Activated CD4-positive, alpha-beta T cell treated with anti-CD3 and anti-CD28 coated beads, Interleukin-2, Interleukin-4, amounts not matched to agents 100 ng/mL and 50 ng/mL, durations not matched to agents 16 hours and 8 hours (primary cell): ENCODE measurements at places on chromosomes 4 and X.

GRCh38 chrX:114101081-114101480 is 482.8 kb upstream of the HTR2C start:
- no peak for DNase-seq

DNA sequence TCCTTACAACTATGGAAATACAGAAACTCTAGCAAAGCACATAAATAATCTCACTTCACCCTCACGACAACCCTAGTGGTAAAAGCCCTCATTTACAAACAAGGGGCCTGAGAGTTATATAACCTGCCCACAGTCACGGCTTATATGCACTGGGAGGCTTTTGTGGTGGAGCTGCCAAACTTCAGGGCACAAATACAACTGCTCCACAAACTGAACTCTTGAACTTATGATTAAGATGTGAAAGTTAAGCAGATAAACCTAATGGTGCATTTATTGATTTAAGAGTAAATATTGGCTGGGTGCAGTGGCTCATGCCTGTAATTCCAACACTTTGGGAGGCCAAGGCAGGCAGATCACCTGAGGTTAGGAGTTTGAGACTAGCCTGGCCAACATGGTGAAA is 19.0 kb downstream of the SLC2A9 start:
- DNase-seq: no peak

DNA sequence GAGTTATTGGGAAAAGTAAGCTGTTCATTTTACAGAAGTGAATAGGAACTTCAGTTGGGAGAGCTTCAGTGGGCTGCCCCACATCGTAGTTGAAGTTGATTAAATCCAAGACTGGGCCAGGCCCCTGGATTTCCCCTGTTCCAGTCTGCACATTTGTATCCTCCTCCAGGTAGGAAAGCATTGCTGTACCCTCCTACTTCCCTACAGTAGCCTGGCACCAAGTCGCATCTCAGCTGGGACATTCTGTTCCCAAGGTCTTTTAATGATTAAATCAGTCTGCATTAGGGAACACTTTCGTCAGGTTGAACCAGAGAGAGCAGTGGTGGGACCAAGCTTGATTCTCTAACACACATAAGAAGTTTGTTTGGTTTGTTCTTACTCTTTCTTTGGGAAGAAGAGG is 165.8 kb upstream of the PPARGC1A start:
- DNase-seq: no peak

DNA sequence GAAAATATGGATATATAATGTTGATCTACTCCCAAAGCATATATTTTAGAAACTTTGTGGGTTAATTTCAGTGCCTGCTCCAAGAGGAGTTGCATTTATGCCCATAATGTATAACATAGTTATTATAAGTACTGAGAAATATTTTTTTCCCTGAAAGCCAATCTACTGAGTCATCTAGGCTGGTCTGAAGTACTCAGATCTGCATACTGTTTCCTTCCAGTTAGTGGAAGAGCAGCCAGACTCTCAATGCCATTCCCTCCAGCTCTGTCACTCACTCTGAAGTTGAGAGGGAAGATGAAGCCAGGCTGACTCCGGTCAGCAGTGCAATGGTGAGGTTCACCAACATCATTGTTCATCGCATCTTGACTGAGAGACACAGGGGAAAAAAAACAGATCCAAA is 505.1 kb downstream of the PPARGC1A start:
- no peak for DNase-seq

GRCh38 chr4:69760455-69760854 is at the start of gene SULT1B1:
TSS of gene SULT1B1 (minus strand) at chr4:69760620. CDS start at chr4:69755217, 5,403 bp downstream.
- peak; percentile 27 for DNase-seq

GRCh38 chr4:27666943-27667342 is 806.3 kb downstream of the STIM2 start:
- DNase-seq: peak; percentile 3

DNA sequence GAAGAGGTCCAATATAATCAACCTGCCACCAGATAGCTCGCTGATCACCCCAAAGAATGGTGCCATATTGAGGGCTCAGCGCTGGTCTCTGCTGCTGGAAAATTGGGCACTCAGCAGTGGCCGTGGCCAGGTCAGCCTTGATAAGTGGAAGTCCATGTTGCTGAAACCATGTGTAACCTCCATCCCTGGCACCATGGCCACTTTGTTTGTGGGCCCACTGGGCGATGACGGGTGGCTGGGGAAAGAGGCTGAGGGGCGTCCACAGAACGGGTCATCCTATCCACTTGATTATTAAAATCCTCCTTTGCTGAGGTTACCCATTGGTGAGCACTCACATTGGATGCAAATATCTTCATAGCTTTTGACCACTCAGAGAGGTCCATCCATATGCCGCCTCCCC is 7.7 kb downstream of the F8A2 start:
- no peak for DNase-seq

DNA sequence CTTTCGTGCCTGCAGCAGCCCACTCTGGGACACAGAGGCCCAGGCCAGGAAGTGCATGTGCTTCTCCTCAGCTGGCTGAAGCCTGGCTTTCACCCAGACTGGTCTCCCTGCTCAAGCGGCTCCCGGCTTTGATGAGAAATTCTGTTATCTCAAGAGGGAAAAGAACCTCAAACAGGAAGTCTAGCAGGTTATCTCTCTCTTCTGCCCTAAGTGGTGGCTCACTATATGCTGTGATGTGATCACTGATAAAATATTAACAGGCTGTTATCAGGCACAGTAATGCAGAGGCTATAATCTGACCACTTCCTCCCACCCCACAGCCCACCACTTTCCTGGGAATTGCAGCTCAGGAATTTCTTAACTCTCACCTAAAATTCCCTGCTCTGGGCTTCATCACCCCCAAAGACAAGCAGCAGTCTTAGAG is 13.3 kb downstream of the CLDN2 start:
- DNase-seq: no peak

- DNase-seq: no peak
Observed at GRCh38 chrX:31112226-31112999, 40.6 kb upstream of the FTHL17 start.

GRCh38 chr4:2849267-2850152 is 5.9 kb downstream of the ADD1 start:
- DNase-seq: no peak

GRCh38 chr4:155529716-155530115 is 136.9 kb upstream of the GUCY1A1 start:
- DNase-seq: no peak

DNA sequence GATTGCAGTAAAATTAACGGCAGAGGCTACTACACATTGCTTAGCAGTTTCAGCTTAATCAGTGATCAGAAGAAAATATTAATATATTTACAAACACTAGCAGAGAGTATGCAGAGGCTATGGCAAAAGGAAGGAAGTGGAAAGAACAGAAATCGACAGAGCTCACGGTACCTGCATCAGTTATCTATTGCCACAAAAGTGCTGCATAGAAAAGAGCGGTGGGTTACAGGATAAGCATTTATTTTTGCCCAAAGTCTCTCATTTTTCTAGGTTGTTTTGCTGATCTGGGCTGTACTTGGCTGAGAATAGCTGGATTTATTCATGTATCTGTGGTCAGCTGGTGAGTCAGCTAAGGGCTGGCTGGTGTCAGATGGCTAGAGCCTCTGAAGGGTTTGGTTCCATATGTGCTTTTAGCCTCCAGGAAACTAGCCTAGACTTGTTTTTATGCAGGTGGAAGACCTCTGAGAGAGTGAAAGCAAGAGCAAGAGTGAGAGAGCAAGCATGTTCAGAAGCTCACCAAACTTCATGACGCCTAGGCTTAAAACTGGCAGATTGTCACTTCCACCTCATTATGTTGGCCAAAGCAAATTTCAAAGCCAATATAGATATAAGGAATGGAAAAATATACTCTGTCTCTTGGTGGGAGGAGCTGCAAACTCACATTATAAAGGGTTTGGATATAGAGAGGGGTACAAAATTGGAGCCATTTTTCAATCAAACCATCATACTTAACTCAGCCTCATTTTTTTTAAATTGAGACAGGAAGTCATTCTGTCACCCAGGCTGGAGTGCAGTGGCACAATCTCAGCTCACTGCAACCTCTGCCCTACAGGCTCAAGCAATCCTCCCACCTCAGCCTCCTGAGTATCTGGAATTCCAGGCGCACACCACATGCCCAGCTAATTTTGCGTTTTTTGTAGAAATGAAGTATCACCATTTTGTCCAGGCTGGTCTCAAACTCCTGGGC is 153.2 kb upstream of the RPL34 start:
- peak; percentile 26 for DNase-seq

DNA sequence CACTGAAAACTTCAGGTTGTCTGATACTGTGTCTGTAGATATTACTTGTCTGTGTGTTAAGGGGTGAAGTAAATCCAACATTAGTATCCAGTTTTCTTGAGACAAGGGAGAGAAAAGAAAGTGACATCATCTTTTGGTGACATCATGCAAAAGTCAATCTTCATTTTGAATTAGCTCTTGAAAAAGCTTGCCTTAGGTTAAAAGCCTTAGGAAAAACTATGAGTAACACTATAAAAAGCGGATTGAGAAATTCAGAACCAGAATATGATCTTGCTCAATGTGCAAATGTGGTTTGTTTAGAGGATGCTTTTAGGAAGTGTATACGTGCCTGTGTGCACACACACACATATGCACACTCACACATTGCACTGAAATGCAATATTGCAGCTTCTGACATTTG is 345.8 kb upstream of the CASK start:
- DNase-seq: no peak

DNA sequence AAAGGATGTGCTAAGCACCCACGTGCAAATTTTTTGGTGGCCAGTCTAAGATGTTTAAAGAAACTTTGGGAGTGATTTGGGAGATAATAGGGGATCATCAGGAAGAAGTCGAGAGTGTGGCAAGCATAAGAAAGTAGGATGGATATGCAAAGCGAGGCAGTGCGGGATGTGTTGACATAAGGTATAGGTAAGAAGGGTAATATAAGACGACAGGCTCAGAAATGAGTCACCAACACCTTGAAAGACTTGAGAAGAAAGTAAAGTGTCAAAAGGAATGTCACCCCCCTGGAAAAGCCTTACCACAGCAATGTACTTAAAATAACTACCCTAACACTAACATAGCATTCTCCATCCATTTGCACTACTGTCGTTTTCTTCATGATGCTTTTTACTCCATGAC is 69.8 kb upstream of the BMP2K start:
- no peak for DNase-seq

- no peak for DNase-seq
Observed at GRCh38 chr4:73753215-73753614, 12.8 kb downstream of the CXCL8 start.

GRCh38 chrX:95063554-95063953 is 1389.5 kb downstream of the FAM133A start:
- no peak for DNase-seq

GRCh38 chr4:66606215-66606614 is 935.9 kb upstream of the EPHA5 start:
- DNase-seq: no peak

- DNase-seq: no peak
Observed at GRCh38 chr4:32790803-32791202, 2070.6 kb downstream of the PCDH7 start.

DNA sequence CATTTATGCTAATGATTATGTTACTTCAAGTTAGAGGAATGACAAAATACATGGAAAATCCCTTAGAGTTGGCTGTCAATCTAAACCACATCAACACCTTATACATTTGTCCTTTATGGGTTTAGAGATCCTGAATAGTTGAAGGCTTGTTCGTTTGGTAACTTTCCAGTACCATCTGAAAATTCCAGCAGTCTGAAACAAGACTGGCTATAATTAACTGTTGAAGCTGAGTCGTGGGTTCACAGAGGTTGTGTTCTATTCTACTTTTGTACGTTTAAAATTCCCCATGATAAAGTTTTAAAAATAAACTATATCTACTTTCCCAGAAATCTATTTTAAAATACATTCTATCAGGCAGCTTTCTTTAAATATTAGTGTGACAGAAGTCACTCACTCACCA is 73.0 kb downstream of the USP46 start:
- DNase-seq: no peak

DNA sequence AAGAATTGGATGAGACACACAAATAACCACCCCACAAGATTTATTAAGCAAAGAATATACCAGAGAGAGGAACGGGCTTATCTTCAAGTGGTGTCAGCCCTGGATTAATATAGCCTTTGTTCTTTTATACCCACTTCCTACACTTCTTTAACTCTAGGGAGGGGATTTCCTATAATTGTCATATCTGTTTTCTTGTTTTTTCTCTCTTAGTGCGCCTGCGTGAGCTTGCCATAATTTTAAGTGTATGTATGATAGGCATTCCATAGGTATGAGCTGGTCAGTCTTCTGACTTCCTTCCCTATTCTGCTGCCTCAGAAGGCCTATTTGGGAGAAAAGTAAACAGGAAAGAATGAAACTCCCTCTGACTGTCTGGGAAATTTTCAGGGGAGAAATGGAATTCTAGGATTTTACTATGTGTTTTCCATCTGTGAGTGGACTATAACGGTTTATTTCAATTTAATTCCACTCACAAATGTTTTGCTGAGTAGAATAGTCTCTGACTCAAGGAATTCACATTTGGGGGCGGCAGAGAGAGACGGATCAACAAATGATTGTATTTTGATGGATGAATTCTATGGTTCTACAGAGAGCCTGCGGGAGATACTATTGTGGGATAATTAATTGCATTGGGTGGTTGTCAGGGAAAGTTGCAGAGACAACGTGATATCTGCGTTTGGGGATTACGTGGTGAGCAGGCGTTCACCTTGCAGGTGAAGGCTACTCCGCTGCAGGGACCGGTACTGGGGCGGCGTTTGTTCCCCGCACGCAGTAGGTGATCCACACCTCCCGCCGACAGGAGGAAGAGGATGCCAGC is 626 bp upstream of the CEP135 start:
- peak; percentile 64 for DNase-seq

DNA sequence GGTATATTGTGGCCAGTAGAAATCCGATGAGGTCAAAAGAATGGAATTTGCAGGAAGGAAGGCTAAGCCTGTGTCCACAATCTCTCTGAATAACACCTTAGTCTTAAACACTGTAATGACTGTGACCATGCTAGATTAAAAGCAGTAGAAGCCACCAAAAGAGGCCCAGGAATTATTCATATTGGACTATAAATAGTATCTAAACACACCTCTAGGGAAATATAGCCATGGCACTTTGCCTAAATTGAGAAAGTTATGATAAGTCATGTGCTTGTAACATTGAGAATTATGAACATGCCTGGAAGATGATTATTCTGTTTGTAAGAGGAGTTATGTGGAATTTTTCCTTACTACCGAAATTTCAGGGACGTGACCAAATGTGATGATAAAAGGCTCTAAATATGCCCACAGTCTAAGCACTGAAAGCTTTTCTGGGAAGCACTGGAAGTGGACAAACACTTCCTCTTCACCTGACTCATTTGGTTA is 298.5 kb downstream of the KCTD8 start:
- no peak for DNase-seq

DNA sequence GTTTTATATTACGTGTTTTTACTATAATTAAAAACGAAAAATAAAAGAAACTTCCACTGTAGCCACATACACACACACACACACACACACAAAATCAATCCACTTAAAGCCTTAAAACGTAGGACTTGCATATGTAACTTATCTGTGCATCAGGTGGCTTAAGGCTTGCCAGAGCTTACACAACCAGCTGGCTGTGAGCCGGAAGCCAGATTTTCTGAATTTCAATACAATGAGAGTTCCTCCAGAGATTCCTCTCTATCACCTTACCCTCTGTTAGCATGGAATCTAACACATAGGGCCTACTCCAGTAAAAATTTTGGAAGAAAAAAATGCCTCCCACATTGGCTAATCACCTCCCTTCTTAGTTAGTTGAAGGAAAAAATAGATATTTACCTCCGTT is 27.9 kb upstream of the SLITRK4 start:
- DNase-seq: no peak
